CD4-positive, alpha-beta T cell treated with Interleukin-15 for 4 hours (primary cell): ENCODE measurements at places on chromosomes 7 and 10.

DNA sequence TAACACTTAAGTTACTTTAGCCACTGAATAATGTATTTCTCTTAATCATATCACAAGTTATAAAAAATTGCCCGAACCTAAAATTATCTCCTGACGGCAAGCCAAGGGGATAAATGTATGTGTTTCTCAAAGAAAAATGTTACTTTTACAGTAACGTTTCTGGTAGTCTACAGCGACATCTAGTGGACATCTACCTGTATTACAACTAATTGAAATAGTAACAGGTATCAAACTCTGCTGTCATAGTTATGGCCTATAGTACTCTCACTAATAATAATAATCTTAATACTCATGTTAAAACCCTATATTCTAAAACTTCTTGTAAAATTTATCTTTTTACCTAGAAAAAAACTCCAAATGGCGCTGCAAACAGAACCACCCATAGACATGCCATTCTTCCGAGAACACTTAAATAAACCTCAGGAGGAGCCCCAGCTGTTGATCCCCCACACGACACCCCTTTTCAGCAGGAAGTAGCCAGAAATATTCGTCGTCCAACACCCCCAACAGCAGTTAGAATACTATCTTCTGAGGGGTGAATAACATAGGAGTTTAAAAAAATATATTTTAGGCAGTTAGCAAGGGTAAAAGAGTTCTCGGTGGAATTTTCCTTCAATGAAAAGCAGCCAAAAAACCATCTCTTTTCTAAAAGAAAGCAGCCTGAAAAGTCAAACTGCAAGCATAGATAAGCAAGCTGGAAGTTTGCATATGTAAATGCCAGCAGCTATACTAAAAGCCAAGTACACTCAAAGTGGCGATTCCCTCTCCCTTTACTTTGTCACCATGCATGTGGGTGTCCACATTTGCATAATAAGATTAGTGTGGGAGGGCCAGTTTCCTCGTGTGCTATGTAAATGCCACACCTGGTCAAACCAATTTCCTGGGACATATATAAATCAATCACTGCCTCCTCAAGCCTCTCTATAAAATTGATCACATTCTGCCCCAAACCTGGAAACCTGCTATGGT, 40.5 kb upstream of the ZNF107 start:
- peak; percentile 38 for DNase-seq

- DNase-seq = no peak
Measured at GRCh38 chr7:78176171-78176570, 377.6 kb downstream of the PHTF2 start.

DNA sequence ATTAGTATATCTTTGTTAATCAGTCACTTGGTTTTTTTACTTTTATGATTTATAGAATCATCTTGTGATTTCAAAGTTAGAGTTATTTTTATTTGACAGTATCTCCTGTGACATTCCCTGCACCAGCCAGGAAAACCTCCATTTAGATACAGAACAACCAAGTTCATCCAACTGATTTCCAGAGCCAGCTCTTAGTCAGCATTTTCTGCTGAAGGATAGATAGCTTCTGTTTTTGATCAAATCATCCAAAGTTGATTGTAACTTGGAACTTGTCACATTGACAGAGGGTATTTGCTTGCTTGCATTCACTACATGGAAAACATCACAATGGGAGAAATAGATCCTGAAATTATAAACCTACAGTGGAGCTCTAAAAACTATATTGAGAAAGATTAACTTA, 122.6 kb downstream of the PON1 start:
- no peak for DNase-seq

- no peak for DNase-seq
Measured at GRCh38 chr10:93515071-93516005, 18.9 kb downstream of the CEP55 start.

DNA sequence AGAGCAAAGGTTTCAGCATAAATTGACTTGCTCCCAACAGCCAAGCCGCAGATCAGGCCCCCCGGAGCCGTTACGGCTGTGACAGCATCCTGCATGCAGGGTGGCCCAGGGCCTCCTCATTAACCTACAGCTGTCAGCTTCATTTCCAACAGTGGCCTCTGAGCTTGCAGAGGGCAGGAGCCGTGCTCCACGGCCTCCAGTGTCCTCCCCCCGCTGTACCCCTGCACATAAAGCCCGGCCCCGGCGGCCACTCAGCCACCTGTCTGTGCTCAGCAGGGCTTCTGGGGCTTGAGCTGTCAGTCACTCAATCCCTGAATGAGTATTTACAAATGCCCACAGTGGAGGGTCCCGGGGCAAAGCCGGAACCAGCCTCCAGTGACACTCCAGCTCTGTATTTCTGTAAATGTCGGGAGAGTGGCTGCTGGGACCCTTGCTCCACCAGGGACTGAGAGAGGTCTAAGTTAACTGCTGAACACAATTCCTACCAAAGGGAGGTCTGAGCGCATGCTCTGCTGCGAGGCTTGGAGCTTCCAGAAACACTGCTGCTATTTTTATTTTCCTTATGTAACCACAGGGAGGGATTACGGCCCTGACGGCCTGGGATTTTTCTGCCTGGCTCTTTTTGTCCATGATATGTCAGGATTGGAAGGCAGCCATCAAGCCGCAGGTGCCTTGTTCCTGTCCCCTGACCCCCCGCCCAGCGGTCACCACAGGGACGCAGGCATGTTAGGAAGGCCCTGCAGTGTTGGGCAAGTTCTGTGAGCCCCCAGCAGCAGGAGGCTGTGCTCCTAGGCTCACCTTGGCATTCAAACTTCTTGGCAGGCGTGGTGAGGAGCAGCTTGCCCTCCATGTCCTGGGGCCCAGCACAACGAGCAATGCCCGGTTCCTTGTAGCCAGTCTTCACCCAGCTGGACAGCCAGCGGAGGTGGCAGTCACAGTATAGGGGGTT, 165.0 kb downstream of the SLIT1 start:
- DNase-seq = no peak
